ENCODE measurements at places on chromosomes 13 and 19.

GRCh38 chr13:65843314-65843731 lies 1386.8 kb downstream of the PCDH9 start:
- DNase-seq: no peak

DNA sequence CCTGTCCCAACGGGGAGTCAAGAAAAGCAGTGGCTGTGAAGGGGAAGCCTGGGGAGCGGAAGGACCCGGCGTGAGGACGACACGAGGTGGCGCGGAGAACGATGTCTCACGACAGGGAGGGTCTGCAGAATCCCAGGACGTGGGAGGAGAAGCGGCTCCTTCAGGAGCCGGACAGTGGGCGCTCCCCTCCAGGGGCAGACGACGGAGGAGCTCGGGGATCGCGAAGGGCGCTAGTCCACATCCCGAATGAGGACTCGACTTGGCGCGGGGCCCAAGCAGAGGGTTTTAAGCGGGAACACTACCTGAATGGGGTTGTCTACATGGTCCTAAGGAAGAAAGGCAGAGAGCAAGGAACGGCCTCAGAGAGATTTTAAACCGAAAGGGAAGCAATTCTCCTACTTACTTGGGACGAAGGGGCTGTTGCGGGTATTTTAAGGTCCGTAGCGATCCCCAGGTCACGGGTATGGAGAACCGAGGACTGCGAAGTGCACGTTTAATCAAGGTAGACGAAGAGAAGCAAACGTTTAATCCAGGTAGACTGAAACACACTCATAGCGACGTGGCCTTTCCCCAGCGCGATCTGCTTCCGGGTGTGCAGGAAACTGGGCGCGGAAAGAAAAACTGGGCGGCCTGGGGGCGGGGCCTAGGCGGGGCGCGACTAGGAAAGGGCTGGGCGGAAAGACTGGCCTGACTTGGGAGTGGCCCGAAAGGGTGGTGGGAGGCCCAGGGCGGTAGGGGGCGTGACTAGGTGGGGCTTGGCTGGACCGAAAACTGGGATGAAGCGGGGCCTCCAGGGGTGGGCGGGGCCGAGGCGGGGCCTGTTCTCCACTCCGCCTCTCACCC lies at the start of gene ZNF841:
Gene ZNF841 (minus strand): TSS at position 594 of the 843 bp plus-strand sequence. CDS start 10,964 bp downstream, outside the sequence.
- DNase-seq: peak; percentile 85

DNA sequence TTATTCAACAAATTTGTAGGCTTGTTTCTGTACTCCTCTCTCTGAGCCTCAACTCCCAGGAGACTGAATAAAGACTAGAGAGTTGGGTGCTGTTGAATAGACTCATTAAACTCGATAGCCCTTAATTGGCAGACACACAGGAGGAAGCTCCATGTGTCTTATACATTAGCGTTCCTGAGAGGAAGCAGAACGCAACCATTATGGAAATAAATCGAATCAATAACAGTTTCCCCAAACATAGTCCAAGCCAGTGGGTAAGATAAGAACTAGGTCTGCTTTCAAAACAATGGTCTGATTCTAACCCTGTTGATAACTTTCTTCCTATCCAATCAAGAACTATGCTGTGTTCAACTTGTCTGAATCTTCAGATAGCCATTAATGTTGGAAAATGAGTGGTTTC lies 118.1 kb upstream of the FNDC3A start:
- no peak for DNase-seq

- DNase-seq: no peak
These were observed 1920.9 kb upstream of the PCDH20 start for GRCh38 chr13:63336549-63336948.

DNA sequence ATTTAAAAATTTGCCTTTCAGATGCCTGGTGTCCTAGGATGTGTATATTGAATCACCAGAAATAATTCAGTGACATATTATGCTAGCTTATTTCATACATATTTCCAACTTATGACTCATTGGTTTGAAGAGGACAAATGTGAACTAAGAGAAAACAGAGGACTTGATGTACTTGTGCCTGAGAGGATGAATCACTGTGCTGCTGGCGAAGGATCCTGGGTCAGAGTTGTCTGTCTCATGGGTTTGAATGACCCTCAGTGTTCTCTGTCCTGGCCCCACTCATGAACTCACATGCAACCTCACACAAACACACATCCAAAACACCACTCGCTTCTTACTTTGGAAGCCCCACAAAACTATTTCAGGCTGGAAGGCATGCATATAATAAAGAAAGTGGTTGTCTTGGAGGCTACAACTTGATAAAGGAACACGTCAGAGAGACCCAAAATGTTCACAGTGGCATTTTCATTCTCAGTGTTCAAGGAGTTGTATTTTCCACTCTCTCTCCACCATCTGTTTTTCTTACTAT lies 129.0 kb upstream of the SPRY2 start:
- no peak for DNase-seq

GRCh38 chr19:55228403-55229031 lies at the start of gene TMEM86B:
TSS of gene TMEM86B (minus strand) at chr19:55228763. CDS start at chr19:55228741, 22 bp downstream.
- DNase-seq: no peak

DNA sequence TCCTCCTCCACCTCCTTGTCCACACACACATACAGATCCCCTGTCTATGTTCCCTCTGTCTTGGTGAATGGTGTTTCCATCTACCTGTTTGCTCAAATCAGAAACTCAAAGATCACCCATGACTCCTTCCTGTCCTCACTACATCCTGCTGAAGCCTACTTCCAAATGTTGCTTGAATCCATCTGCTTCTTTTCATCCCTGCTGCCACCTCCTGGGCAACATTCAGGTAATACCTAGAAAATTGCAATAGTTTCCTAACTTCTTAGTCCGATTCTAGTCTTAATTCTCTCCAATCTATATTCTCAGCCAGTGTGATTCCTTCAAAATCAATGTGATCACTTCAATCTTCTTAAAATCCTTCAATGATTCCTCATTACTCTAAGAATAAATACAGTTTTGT lies 155.5 kb upstream of the STARD13 start:
- DNase-seq: no peak

GRCh38 chr13:39370554-39370953 lies 232.4 kb downstream of the LHFPL6 start:
- no peak for DNase-seq

GRCh38 chr13:110624766-110625756 lies 9.7 kb downstream of the NAXD start:
- no peak for DNase-seq

- no peak for DNase-seq
These were observed 240.5 kb downstream of the ENOX1 start for GRCh38 chr13:43546251-43546650.

DNA sequence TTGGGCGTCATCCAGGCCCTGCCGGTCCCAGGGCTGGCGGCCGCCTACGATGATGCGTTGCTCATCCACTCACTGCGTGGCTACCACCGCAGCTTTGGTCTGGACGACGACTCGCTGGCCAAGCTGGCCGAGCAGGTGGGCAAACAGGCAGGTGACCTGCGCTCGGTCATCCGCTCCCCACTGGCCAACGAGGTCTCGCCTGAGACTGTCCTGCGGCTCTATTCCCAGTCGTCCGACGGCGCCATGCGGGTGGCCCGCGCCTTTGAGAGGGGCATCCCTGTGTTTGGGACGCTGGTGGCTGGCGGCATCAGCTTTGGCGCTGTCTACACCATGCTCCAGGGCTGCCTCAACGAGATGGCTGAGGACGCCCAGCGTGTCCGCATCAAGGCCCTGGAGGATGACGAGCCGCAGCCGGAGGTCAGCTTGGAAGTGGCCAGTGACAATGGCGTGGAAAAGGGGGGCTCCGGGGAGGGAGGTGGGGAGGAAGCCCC lies 3.5 kb downstream of the IRGC start:
- no peak for DNase-seq

DNA sequence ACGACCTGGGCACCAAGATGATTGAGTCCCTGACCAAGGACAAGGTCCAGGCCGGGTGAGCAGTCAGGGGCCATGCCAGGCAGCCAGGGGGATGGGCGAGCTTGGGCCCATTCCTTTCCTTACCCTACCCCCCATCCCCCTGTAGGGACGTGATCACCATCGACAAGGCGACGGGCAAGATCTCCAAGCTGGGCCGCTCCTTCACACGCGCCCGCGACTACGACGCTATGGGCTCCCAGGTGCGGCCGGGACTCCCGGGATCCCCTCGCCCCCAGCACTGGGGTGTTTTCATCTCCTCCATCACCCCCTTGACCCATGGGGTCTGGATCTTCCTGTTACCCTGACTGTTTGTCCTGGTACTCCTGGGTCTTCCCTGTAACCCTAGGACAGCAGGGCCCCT lies 7.1 kb downstream of the LHB start:
- DNase-seq: no peak

DNA sequence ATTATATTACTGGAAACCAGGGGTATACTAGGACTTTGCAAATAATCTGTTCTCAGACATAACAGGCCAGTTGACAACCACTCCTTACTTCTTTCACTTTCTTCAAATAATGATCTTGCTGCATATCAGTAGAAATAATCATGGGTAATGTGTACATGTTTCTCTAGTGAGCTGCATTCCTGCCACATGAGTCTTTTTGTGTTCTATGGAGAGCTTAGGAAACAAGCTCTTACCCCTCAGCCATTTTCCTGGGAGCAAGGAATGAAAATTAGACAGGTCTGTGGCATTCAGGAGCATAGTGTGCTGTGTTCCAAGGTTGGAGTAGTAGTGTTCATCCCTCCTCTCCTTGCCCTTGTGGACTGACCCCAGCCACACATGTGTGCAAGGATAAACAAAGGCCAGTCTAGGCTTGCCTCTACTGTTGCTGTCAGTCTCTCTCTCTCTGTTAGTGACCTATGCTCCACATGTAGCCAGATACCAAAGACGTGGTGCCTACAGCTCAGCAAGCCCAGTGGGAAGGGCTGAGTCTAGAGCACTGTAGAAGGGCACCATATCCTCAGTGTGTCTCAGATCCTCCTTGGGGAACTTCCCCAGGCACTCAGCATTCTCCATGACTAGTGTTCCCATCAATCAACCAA lies 11.5 kb upstream of the OXGR1 start:
- no peak for DNase-seq

GRCh38 chr19:50739914-50740426 lies 16.8 kb downstream of the CLEC11A start:
- DNase-seq: no peak

DNA sequence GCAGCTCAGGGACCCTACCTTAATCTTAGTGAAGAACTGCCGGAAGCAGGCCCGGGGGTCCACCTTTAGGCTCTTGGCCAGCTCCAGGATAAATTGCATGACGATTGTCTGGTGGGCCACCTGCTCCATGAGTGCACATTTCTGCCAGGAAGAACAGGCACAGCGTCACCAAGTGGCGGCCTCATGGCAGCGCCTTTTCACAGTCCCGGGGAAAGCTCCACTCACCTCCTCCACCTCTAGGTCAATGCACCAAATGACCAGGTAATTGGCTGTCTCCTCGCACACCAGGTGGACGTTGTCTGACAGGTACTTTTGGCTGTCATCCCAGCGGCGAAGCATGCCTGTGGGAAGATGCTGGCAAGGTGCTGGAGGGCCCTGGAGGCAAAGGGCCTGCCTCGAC lies 8.3 kb downstream of the CDC37 start:
- no peak for DNase-seq

DNA sequence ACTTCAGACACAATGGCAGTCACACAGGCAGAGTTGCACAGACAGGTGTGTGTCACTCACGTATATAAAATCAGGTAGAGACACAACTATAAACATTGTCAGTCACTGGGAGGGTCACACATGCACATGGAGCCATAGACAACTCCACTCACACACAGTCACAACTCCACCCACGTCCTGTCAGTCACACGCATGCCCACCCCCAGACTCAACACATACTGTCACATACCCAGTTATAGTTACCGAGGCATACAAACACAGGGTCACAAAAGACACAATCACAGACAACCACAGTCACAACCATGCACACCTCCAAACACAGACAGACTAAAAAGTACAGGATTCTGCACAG lies 1.5 kb downstream of the NUMBL start:
- DNase-seq: no peak

DNA sequence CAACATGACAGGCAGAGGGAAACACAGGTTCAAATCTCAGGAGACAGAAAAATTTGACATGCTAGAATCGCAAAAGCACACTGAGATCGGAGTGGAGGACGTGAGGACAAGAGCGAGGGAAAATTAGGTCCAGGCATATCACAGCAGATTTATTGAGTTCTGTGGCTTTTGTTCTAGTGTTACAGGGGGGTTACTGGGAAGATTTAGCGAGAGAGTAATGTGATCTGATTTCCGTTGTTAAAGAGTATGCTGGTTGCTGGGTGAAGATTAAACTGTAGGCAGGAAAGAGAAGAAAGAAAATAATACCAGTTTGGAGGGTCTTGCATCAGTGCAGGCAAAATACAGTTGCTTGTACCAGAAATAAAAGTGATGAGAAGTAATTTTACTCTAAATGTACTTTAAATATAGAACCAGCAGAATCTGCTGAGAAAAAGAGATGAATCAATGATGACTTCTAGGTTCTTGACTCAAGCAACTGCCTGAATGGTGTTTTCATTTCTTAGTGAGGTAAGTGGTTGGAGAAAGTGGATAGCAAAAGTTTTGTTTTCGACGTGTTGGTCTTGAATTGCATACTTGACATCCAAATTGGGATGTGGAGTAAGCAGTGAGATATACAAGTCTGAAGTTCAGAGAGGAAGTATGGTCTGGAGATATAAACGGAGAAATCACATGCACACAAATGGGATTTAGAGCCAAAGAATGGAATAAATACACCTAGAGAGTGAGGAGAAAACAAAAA lies 35.7 kb downstream of the UFM1 start:
- DNase-seq: no peak

DNA sequence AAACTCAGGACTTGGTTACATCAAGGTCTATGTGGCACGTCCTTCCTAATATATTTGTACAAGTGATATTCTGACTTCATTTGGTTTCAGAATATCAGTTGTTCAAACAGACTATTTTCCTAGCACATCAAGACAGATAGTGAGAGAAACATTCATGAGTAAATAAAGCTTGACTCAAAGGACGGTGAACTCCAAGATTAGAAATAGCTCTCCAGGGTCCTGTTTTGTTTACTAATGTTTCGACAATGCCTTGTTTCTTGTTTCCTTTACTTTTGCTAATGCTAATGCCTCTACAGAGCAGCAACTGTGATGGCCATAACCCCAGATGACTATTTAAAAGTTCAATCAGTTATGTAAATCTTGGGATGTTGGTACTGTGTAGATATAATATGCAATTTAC lies 313.9 kb downstream of the KLF12 start:
- no peak for DNase-seq

DNA sequence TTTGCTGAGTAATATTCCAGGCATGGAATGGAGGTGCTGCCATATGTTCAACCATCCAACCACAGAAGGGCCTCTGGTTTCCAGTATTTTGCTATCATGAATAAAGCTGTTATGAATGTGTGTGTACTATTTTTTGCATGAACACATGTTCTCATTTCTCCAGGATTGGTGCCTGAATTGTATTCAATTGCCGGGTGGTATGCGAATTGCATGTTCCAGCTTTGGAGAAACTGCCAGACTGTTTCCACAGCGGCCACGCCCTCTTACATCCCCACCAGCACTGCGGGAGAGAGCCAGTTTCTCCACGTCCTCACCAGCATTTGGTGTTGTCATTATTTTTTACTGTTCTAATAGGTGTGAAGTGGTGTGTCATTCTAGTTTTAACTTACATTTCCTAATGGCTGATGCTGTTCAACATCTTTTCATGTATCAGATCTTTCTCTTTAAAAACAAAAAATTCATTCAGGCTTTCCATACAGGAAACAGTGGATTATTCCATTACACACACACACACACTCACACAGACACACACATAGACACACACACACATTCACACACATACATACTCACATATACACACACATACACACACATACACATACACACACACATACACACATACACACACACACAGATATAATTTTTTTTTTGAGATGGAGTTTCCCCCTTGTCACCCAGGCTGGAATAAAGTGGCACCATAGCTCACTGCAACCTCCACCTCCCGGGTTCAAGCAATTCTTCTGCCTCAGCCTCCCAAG lies 154.1 kb downstream of the PTPRS start:
- no peak for DNase-seq

GRCh38 chr19:50796634-50797428 lies 6.6 kb downstream of the ACP4 start:
- DNase-seq: no peak
